ENCODE measurements at places on chromosomes 7 and 10.

DNA sequence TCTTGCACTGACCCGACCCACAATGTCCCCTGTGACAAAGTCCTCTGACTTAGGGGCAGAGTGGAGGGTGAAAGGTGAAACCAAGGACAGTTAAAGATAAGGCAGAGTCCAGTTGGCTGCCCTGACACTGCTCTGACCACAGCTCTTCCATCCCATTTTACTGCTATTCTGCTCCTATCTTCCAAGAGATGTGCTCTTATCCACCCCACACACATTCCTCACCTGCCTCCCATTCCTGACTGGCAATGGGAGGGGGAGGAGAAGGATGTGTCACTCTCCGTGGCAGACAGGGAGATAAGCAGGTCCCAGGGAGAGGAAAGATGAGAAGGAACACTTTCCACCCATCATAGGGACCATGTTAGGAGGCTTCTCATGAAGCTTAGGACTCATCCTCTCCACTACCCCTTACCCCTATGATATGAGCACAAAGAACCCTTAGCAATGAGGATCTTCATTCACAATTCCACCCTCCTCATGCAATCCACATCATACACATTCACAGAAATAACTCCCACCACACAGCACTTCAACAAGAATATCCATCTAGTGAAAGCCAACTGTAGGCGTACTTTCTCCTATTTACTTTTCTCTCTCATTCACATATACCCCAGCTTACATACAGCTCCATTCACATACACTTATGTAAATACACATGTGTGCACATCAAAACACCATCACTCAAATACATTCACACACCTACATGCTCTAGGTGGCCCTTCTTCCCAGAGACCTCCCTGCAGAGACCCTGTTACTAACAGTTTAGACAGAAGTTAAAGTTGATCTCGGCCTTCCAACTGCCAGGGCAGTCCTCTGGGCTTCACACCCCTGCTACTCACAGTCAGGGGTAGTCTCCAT lies 6.6 kb downstream of the SYNPO2L start:
- no peak for DNase-seq

DNA sequence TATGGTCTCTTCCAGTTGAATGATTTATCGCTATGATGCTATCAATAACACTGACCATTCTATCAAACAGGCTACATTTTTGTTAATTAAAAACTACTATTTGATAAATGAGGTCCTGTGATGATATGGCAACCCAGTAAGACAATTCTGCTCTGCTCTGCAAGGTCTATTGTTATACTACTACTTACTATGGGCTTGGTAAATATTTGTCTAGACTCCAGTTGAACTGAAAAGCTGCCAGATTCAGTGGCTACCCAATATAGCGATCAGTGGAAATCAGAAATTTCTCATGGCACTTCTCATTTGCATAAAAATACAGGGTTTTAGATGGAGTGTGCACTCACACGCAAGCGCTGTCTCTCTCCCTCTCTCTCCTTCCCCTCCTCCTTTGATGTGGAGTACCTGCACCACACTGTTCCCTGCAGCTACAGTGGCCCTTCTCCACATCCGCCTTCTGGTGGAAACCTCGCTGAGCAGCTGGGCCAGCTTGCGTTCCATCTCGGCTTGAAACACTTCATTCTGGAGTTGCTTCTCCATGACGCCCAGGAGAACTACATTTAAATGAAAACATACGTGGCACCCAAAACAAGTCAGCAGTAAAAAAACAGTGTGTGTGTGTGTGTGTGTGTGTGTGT lies 77.9 kb downstream of the KIAA1549 start:
- DNase-seq: peak; percentile 87

DNA sequence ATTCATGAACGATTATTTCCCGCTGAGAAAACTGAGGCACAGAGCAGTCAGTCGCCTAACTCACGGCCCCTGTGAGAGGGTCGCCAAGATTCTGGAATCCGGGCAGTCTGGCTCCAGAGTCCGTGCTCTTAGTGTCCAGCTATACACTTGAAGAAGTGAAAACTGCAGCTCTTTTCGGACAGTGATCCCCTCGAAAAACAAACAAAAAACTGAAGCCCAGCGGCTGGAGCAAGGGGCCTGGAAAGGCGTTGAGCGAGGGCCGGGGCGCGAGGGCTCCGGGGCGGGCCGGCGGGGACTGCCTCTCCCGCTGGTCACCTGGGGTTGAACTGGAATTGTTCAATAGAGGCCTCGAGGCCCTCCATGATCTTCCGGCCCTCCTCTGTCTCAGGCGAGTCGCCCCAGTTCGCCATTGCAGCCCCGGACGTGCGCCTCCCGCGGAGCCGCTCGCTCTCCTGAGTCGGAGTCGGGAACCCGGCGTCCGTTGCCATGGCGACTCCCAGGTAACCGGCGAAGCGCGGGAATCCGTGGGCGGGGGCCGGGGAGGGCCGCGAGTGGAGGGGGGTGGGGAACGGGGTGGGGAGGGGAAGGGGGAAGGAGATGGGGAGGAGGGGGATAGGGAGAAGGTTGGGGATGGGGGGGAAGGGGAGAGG lies 881 bp downstream of the C10orf67 start:
- DNase-seq: peak; percentile 59

DNA sequence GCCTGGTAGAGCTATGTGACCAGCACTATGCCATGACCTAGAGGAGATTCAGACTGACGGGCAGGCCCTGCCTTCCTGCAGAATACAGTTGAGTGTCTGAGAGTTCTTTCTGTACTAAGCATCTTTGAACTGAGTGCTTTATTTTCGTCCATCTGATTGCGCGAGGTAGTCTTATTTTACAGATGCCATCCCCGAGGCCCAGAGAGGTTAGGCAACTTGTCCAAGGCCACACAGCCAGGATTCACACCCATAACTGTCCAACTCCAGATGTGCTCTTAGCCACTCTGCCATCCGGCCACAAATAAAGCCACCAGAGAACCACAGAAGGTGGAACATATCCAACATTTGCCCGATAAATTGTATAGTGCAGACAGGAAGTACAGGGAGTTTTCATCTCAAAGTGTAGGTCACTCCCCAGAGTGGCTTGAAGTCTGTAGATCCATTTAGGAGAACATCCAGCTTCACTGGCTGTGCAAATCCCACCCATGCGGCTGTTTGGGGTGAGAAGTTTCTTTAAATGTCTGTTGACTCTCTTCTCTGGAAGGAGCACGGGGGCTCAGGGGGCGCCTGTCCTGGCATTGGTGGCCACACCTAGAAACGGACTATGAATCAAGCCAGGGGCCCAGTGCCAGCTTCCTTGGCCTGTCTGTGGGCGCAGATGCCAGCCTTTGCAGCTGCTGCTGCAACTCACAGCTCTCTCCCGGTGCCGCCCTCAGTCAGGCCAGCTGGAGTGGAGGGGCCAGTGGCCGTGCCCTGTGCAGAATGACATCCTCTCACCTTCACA lies 11.1 kb downstream of the CHST3 start:
- DNase-seq: no peak

- DNase-seq: no peak
Measured at GRCh38 chr10:35794703-35795102, 152.6 kb upstream of the FZD8 start.

GRCh38 chr7:99313204-99313573 lies 12.5 kb upstream of the ARPC1A start:
- no peak for DNase-seq

GRCh38 chr10:30683496-30683895 lies 53.9 kb upstream of the LYZL2 start:
- DNase-seq: no peak

GRCh38 chr7:139771001-139771956 lies 6.5 kb downstream of the HIPK2 start:
- no peak for DNase-seq

- DNase-seq: no peak
Measured at GRCh38 chr10:73083221-73083620, 13.4 kb downstream of the P4HA1 start.

DNA sequence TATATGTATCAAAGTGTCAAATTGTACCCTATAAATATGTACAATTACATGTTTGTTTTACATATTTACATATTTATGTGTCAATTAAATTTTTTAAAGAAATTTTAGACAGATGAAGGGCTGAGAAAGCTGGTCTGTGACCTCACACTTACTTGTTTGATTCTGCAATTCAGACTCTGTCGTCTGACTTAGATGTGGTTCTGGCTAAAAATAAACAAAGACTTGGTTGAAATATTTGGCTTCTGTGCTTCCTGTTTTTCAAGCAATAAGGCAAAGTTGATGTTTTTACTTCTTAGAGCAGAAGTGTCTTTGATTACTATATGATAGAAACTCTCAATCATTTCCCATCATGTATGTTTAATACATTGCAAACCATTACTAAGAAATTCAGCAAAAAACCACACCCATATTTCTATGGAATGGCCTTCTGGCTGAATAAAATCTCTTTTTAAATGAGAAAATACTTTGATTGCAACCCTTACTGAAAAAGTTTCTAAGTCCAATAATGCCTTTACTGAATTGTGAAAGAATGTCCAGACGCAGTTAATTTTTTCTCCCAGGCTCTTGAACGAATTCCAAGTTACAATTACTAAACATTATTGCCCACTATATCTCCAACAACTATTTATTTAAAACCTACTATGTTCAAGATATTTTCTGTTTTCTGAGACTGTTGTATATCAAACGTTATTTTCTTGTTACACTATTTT lies 59.5 kb upstream of the PRKG1 start:
- no peak for DNase-seq

GRCh38 chr10:122132882-122133565 lies 138.1 kb upstream of the BTBD16 start:
- no peak for DNase-seq

DNA sequence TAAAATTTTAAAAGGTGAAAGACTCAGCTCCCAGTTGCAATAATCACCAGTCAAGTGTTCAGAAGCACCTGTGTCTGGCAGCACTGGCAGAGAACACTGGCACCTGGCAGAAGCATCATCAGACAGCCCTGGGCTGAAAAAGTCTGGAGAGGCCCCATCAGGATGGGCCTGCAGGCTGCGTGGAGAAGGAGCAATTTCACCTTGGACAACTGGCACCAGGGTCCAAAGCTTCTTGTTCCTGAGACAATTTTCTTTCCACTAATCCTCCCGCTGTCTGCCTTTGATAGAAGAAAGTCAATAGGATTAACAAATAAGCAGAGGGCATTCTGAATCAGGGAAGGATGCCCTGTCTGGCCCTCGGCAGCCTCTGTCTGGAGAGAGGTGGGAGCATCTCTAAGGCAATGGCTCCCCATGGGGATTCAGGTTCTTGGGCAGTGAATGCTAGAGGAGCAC lies 6.5 kb downstream of the COBL start:
- peak; percentile 42 for DNase-seq

DNA sequence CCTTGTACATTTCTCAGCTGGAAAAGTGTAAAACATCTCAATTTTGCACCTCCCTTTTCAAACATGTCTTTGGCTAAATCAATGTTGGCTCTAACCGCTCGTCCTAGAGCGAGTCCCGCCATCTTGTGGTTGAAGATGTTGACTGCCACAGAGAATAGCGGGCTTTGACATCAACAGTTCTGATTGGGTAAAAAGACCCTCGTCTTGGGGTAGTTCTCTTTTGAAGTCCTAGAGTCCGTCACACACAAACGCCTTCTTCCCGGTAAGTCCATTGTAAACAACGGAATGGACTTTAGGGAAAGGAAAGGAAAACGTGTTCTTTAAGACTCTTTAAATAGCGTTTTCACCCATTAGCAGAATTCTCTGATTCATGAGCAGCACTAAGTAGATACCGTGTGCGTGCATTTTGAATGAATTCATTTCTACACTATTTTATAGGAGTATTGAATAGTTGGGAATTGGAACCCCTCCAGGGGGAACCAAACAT lies 452 bp upstream of the RPP30 start:
- DNase-seq: peak; percentile 81

DNA sequence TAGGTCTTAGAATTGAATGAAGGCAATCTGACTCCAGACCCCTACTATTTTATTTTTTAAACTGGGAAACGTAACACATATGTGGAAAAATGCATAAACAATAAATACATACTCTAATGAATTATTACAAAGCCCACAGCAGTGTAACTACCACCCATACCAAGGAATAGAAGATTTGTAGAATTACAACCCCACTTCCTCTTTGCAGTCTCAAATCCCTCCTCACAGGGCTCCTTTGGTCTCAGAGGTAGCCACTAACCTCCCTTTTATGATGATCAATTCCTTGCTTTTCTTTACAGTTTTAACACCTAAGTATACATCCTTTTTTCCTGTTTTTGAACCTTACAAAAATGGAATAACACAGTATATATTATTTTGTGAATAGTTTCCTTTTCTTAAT lies 6.7 kb upstream of the CCDC126 start:
- no peak for DNase-seq

GRCh38 chr7:128741491-128741890 lies 2.3 kb downstream of the CALU start:
- DNase-seq: no peak

DNA sequence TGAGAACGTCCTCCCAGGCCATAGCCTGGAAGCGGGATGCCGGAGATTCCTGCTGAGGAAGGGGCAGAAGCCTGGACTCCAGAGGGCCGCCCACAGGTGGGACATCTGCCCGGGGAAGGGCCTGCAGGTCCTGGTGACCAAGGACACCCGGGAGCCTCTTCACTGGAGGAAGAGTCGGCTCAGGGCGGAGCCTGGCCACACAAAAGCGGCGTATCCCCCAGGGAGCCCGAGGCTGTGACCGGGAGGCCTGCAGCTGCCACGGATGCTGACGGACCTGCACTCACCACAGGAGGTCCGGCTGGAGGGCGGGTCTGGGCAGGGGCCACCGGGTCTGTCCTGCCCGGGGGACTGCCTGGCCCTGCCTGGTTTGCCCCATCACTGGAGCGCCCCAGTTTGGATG lies 15.5 kb upstream of the ADGRA1 start:
- DNase-seq: no peak

DNA sequence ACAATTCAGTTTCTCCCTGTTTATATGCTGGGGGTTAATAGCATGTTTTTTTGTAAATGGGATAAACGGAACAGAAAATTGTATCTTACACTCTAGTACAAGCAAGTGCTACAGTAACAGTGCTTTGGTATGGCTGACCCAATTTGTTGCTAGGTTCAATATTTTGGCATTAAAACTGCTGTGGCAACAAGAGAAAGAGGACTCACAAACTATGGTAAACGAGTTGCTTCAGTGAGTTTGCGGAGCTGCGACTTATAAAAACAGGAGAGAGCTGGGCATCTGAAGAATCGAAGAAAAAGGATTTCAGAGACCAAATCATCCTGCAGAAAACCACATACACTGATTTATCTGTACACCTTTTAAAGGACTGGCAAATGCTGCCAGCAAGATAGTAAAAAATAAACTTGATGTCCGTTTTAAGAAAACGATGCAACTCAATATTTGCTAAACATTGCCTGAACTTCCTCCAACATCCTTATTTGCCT lies 2.2 kb downstream of the GLUD1 start:
- DNase-seq: no peak

DNA sequence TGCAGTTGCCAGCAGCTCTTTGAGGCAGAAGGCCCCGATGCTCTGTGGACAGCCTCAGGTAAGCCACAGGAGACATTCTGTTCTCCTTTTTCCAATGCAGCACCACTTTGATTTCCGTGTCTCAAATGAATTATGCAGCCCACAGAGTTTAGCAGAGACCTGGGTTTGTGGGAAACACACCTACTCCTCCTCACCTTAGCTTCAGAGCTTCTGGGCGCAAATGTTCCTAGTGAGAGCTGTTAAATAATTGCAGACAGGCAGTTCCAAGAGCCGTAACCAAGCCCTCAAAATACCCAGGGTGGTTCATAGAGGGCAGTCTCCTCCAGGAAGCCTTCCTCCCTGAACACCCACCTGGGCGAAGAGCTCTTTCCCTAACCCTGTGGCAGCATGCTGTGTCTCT lies 69.2 kb upstream of the AGK start:
- DNase-seq: no peak
